ENCODE measurements at places on chromosomes 4 and X. TPM values are rescaled to one million over a fixed set of nuclear protein-coding genes. Genes with fewer than 3 reads are reported as not detected.

Gene GPAT3
- 12.0 TPM for polyA plus RNA-seq

Gene SPACA5B
- not detected for polyA plus RNA-seq

Gene ASMT
- polyA plus RNA-seq = 0.44 TPM

Gene EDA2R
- 1.1 TPM for polyA plus RNA-seq

Gene TAB3
- polyA plus RNA-seq = 19.7 TPM

Gene RBM47
- 25.9 TPM for polyA plus RNA-seq

Gene PPP2R2C
- 0.38 TPM for polyA plus RNA-seq

Gene DRD5
- polyA plus RNA-seq = not detected

Gene MAGIX
- polyA plus RNA-seq = 2.1 TPM

Gene RPA4
- 0.16 TPM for polyA plus RNA-seq

Gene TMEM192
- 19.5 TPM for polyA plus RNA-seq

Gene PCDH18
- polyA plus RNA-seq = 125 TPM

Gene SRPX2
- 32.0 TPM for polyA plus RNA-seq

Gene CEP135
- polyA plus RNA-seq = 22.1 TPM

Gene TMSB15A
- polyA plus RNA-seq = 48.4 TPM

Gene DCAF12L2
- polyA plus RNA-seq = 0.18 TPM

Gene ARHGAP24
- polyA plus RNA-seq = 26.8 TPM

Gene ZFX
- 31.8 TPM for polyA plus RNA-seq

Gene HS6ST2
- 13.4 TPM for polyA plus RNA-seq

Gene FANCB
- polyA plus RNA-seq = 4.2 TPM

Gene SSX4
- not detected for polyA plus RNA-seq

Gene KCNIP4
- 5.2 TPM for polyA plus RNA-seq

Gene KLHL13
- polyA plus RNA-seq = 2.2 TPM

Gene BRS3
- polyA plus RNA-seq = not detected

Gene GYPA
- 6.5 TPM for polyA plus RNA-seq

Gene ACE2
- polyA plus RNA-seq = 1.2 TPM

Gene APLN
- 10.7 TPM for polyA plus RNA-seq

Measured in right lung (tissue), 10 donors.